ENCODE measurements at places on chromosomes 3 and 15. TPM values are rescaled to one million over a fixed set of nuclear protein-coding genes. Genes with fewer than 3 reads are reported as not detected.

GRCh38 chr3:181431748-181432147, 280.0 kb upstream of the SOX2 start:
- peaks cover 4% of the 10 kb centered on the region for H3K4me1 ChIP-seq
- no peak for DNase-seq
- no peak overlapping the region for H3K4me3 ChIP-seq

DNA sequence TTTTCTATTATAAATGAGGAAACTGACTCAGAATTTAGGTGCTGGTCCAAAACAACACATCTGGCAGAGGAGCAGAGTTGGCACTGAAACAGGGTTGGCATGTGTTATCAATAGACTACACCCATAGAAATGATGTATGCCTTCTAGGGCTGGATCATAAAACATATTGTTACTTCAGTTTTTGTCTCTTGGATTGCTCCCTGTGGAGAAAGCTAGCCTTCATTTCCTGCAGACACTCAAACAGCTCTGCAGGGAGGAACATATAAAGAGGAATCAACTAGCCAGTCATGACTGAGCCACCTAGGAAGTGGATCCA, 507 bp upstream of the MRPL3 start:
- peaks cover 24% of the 10 kb centered on the region for H3K36me3 ChIP-seq
- H3K4me1 ChIP-seq, result peaks cover 10% of the 10 kb centered on the region
- DNase-seq, result no peak

GRCh38 chr15:97678656-97679055, 281.8 kb upstream of the ARRDC4 start:
- no peak overlapping the region for H3K27ac ChIP-seq
- no peak for DNase-seq
- H3K27me3 ChIP-seq, result no peaks in the 10 kb centered on the region
- H3K36me3 ChIP-seq, result no peaks in the 10 kb centered on the region

GRCh38 chr3:121064121-121064520, 156.1 kb downstream of the STXBP5L start:
- no peak overlapping the region for H3K4me3 ChIP-seq
- no peaks in the 10 kb centered on the region for H3K36me3 ChIP-seq
- H3K27ac ChIP-seq, result peak overlapping the region; percentile 47
- H3K27me3 ChIP-seq, result peaks cover 4% of the 10 kb centered on the region

- H3K4me1 ChIP-seq, result peaks cover 18% of the 10 kb centered on the region
- no peak for DNase-seq
- no peaks in the 10 kb centered on the region for H3K36me3 ChIP-seq
- no peak overlapping the region for H3K27ac ChIP-seq
- H3K27me3 ChIP-seq, result no peaks in the 10 kb centered on the region
- no peak overlapping the region for H3K4me3 ChIP-seq
Observed at GRCh38 chr3:119873646-119874045, 91.7 kb downstream of the NR1I2 start.

DNA sequence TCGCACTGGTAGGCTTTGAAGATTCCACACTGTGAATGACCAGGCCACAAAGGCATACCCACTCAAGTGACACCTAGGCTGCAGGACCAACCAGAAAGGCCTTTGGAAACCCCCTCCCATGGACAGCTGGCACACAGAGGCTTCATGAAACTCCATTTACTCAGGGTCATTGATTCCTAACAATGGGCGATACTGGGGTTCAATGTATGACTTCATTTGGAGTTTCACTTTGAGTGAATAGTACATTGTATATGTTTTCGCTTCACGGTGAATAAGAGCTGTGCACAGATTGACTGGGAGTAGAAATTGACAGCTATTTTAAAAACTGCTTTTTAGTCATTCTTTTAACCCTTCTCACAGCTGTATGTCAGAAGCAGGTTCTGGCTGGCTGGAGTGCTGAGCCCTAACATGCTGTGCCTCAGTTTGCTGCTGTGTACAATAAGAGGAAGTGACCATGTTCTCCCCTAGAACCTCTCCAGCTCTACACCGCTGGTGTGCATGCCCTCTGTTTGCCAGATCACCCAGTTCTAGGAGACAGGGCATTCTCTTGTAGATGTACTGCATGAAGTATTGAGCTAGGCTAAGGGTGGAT, 15.4 kb upstream of the CX3CR1 start:
- H3K27ac ChIP-seq, result no peak overlapping the region
- H3K36me3 ChIP-seq, result no peaks in the 10 kb centered on the region
- no peaks in the 10 kb centered on the region for H3K27me3 ChIP-seq
- no peak overlapping the region for H3K4me3 ChIP-seq

DNA sequence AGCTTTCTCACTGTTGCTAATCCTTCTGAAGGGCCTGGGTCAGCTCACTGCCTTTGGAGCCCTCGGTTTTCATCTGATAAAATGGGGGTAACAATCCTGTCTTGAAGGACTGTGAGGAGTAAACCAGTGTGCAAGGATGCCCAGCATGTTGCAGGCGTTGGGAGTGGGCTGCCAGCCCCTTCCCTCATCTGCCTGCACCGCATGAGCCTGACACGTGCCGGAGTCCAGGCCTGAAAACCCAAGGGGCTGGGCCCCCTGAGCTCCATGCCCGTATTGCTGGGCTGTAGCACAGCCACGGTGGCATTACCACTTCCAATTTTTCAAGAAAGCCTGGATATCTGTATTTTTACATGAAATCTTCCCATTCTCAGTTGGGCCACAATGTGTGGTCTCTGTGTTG, 98.1 kb downstream of the DNAJB8 start:
- H3K27me3 ChIP-seq, result no peaks in the 10 kb centered on the region
- no peak overlapping the region for H3K27ac ChIP-seq
- no peaks in the 10 kb centered on the region for H3K36me3 ChIP-seq
- DNase-seq, result no peak
- H3K4me1 ChIP-seq, result peaks cover 11% of the 10 kb centered on the region

- no peaks in the 10 kb centered on the region for H3K27me3 ChIP-seq
- DNase-seq, result no peak
- 0 out of 2 replicates have a peak overlapping the region, but pooled peaks have one; percentile 15 for H3K27ac ChIP-seq
- no peaks in the 10 kb centered on the region for H3K36me3 ChIP-seq
- H3K4me1 ChIP-seq, result peaks cover 21% of the 10 kb centered on the region
Observed at GRCh38 chr3:48001991-48002390, 14.2 kb downstream of the MAP4 start.

DNA sequence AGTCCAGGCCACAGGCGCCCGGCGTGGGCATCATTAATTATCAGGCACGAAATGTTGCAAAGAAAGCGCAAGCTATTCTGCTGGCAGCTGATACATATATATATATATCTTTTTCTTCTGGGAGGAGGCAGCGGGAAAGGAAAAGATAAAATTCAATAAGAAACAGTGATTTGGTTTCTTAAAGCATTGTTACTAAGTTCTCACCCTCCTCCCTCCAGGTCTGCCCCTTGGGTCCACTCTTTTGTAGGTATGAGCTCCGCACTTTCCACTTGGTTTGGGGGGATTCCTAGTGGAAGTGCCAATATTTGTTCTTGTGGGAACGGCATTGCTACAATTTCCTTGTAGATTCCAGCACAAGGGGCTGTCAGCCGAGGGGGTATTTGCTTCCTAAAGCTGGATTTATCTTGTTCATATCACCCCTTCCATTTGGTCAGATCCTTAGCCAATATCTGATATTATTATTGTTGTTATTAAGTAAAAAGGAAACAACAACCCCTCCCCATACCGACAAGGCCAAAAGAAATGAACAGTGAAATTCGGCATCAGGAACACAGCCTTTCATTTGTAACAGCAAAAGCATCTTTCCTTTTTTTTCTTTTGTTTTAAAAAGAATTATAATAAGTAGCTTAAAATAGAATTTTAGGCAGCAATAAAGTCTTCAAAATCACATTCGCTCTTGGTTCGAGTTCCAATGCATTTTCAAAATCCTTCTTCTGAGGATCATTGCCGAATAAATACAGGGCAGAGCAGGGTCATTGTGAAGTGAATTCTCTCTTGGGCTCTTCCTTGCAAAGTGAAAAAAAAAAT, 15.6 kb downstream of the ZIC1 start:
- peaks cover 44% of the 10 kb centered on the region for H3K4me1 ChIP-seq
- no peak overlapping the region for H3K27ac ChIP-seq
- H3K36me3 ChIP-seq, result no peaks in the 10 kb centered on the region
- no peak for DNase-seq
- H3K27me3 ChIP-seq, result peaks cover 67% of the 10 kb centered on the region

TMEM108 gene
- 10.2 TPM for total RNA-seq
